Adrenal gland (tissue), 19 donors: ENCODE measurements at places on chromosomes 1 and 21. TPM values are rescaled to one million over a fixed set of nuclear protein-coding genes. Genes with fewer than 3 reads are reported as not detected.
A peak's percentile ranks its signal among the peaks of the same experiment; 100 is the strongest.

- H3K36me3 ChIP-seq, result no peaks in the 10 kb centered on the region
- no peaks in the 10 kb centered on the region for H3K27me3 ChIP-seq
- H3K27ac ChIP-seq, result no peak overlapping the region
- H3K4me3 ChIP-seq, result no peak overlapping the region
- no peaks in the 10 kb centered on the region for H3K4me1 ChIP-seq
Measured at GRCh38 chr21:45057886-45058285, 16.5 kb upstream of the ADARB1 start.

Gene SLFNL1
- 0.47 TPM for polyA plus RNA-seq

GRCh38 chr1:94805912-94806311, 14.2 kb upstream of the SLC44A3 start:
- H3K27me3 ChIP-seq, result no peaks in the 10 kb centered on the region
- H3K4me1 ChIP-seq, result peaks cover 64% of the 10 kb centered on the region
- H3K27ac ChIP-seq, result no peak overlapping the region
- peak; percentile 67 for DNase-seq
- H3K36me3 ChIP-seq, result no peaks in the 10 kb centered on the region
- H3K4me3 ChIP-seq, result no peak overlapping the region

GRCh38 chr1:2893473-2894120, 92.1 kb upstream of the TTC34 start:
- DNase-seq, result no peak
- no peaks in the 10 kb centered on the region for H3K36me3 ChIP-seq

Gene HMCN1
- 1.4 TPM for polyA plus RNA-seq

Gene NUAK2
- polyA plus RNA-seq, result 0.95 TPM

- DNase-seq, result peak; percentile 92
- H3K36me3 ChIP-seq, result no peaks in the 10 kb centered on the region
- no peaks in the 10 kb centered on the region for H3K4me1 ChIP-seq
- no peaks in the 10 kb centered on the region for H3K27me3 ChIP-seq
Measured at GRCh38 chr1:17236779-17237560, 11.9 kb upstream of the PADI3 start.

Gene HLX
- 8.1 TPM for polyA plus RNA-seq

Gene LCA5L
- 3.5 TPM for polyA plus RNA-seq

DNA sequence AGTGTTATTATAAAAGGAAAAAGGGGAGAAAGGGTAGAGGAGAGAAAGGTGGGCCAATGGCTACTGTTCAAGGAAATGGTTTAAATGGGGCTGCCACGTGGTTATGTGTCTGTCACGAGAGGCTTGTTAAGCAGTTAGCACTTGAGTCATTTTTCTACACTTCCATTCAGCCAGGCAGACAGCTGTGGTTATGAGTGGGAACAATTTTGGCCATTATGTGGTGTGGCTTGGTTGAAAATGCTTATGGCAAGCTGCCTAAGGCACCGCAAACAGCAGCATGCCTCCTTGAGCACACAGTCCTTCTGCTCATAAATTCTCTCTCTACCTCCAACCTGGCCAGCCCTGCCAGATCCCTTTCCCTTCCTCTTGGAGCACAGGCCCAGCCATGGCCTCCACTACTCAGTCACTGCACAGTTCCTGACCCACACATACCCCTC, 3.2 kb upstream of the SRM start:
- no peak for DNase-seq
- no peaks in the 10 kb centered on the region for H3K27me3 ChIP-seq
- H3K4me1 ChIP-seq, result peaks cover 15% of the 10 kb centered on the region
- H3K4me3 ChIP-seq, result no peak overlapping the region
- no peak overlapping the region for H3K27ac ChIP-seq

DNA sequence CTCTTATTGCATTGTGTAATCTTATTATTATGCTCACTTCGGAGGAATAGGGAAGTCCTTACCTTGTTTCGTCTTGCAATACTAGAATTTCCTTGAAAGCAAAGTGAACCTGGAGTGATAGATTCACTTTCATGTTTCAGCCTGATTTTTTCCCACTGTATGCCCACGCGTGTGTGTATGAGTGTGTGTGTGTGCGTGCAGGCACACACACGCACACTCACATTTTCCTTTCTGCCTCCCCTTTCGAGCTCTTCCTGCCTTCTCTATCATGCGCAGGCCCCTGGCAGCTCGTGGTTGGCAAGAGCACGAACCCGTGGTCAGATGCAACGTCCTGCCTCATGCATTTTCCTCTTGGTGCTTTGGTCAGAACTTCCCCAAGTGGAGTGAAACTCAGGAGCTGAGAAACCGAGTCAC, at the start of gene GCSAML:
Gene GCSAML (plus strand): TSS at position 366 of the 414 bp plus-strand sequence. CDS start 58 bp downstream, outside the sequence.
- no peak within 1 kb of the TSS for H3K27ac ChIP-seq
- H3K4me3 ChIP-seq, result no peak within 1 kb of the TSS
- H3K4me1 ChIP-seq, result no peaks in the 10 kb centered on the region
- H3K27me3 ChIP-seq, result no peaks in the 10 kb centered on the region
- no peaks in the 10 kb centered on the region for H3K36me3 ChIP-seq

Gene PM20D1
- 1.8 TPM for polyA plus RNA-seq

Gene NIBAN1
- polyA plus RNA-seq, result 3.8 TPM

GRCh38 chr1:45654540-45655280, 30.9 kb upstream of the CCDC17 start:
- no peak overlapping the region for H3K27ac ChIP-seq
- DNase-seq, result no peak
- H3K27me3 ChIP-seq, result no peaks in the 10 kb centered on the region
- H3K4me3 ChIP-seq, result no peak overlapping the region
- no peaks in the 10 kb centered on the region for H3K36me3 ChIP-seq
- no peaks in the 10 kb centered on the region for H3K4me1 ChIP-seq

DNA sequence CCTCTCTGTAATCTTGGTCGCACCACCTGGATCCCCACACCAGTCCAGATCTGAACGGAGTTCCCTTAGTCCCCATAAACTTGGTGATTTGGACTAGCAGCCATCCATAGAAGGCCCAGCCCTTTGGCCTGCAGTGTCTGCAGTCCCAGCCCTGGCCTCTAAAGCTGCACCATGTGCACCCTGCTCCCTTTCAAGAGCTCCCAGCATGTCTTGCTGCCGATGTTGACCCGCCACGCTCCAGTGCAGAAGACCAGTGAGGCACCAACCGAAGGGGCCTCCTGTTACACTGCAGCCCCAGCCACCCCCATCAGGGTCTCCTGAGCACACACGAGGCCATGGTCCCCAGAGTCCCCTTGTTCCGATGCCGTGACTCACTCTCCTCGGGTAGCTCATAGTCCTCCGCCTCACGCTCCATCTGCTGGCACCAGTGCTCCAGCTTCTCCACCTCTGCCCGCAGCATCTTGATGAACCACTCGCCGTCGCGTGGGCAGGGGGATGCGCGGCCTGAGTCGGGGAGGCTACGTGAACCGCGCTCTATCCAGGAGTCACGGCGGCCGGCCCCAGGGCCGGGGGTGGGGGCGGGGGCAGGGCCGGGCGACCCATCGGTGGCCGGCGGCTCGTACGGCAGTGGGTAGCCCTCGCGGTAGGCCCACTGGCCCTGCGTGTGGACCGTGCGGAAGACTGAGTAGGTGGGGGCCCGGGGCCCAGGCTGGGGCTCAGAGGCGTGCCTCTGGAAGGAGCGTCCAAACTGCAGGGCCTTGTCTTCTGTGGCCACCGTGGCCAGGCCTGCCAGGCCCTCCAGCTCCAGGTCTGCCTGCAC, 8.9 kb upstream of the SMIM12 start:
- no peaks in the 10 kb centered on the region for H3K27me3 ChIP-seq
- peaks cover 11% of the 10 kb centered on the region for H3K4me1 ChIP-seq
- no peaks in the 10 kb centered on the region for H3K36me3 ChIP-seq
- no peak overlapping the region for H3K27ac ChIP-seq
- no peak for DNase-seq

DNA sequence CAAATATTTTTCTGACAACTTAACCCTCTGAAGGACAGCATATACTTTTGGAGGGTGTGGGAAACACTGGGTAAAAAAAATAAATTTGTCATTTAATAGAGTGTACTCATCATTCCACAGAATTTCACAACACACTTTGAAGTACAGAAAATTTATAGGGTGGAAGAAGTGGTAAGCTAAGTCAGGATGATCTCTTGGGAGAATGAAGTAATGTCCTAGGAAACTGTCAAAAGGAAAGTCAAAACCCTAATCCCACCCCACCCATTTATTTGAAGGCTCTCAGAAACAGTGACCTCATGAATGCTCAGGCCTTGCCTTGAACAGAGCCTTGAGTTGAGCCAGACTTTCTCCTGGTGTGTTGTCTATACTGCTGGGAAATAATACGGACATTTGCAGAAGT, 7.3 kb upstream of the UAP1 start:
- H3K4me1 ChIP-seq, result peaks cover 14% of the 10 kb centered on the region
- H3K27me3 ChIP-seq, result no peaks in the 10 kb centered on the region

- no peak overlapping the region for H3K4me3 ChIP-seq
- no peak overlapping the region for H3K27ac ChIP-seq
- H3K27me3 ChIP-seq, result no peaks in the 10 kb centered on the region
- DNase-seq, result no peak
Measured at GRCh38 chr1:161157867-161158266, 1.4 kb upstream of the USP21 start.

DNA sequence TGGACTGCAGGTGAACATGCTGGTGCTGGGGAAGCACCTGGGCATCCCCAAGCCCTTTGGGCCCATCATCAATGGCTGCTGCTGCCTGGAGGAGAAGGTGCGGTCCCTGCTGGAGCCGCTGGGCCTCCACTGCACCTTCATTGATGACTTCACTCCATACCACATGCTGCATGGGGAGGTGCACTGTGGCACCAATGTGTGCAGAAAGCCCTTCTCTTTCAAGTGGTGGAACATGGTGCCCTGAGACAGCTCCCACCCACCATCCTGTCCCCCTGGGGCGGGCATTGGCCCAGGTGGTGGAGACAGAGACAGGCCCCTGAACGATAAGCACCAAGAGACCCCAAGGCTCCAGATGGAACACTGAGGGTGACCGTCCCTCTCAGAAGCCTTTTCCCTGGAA, 25.2 kb upstream of the PADI4 start:
- no peak for DNase-seq
- H3K27ac ChIP-seq, result no peak overlapping the region
- H3K4me3 ChIP-seq, result no peak overlapping the region
- no peaks in the 10 kb centered on the region for H3K4me1 ChIP-seq
- peaks cover 3% of the 10 kb centered on the region for H3K27me3 ChIP-seq
- H3K36me3 ChIP-seq, result no peaks in the 10 kb centered on the region

Gene SAMD11
- 32.7 TPM for polyA plus RNA-seq

Gene EPB41
- polyA plus RNA-seq, result 23.8 TPM

Gene C1orf174
- polyA plus RNA-seq, result 15.8 TPM
